ENCODE measurements at places on chromosomes 3 and 15.

DNA sequence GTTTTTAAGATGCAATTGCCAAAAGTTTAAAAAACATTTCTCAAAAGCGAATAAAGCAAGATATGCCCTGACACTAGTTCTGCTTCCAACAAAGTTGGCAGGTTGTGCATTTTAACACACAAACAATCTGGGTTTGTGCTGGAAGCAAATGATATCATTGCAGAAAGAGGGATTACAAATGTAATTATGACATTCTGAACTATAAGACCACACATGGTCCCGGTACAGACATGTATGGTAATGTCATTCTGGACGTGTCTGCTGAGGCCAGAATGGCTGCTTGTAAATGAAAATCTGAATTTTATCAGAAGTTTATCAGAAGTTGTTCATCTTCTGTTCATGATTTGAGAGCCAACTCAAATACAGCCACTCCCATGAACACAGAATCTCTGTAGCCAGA, 10.7 kb downstream of the TMC3 start:
- DNase-seq, result peak; percentile 40

DNA sequence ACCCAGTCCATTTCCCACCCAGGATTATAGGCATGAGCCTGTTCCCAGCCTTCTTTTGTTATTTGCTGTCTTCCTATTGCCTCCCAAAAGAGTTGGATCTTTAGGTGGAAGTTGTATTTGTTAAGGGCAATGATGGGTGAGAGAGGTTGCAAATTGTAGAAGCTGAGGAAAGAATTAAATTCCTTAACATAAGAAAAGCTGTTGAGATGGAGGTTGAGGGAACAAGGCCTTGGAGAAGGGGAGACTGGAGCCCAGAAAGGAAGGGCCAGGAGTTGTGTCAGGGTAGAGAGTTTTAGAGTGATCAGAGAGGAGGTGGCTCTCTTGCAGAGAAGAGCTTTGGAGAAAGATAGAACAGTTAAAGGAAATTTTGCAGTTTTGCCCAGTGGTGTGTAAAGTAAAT, 46.8 kb downstream of the PLS1 start:
- DNase-seq, result no peak

DNA sequence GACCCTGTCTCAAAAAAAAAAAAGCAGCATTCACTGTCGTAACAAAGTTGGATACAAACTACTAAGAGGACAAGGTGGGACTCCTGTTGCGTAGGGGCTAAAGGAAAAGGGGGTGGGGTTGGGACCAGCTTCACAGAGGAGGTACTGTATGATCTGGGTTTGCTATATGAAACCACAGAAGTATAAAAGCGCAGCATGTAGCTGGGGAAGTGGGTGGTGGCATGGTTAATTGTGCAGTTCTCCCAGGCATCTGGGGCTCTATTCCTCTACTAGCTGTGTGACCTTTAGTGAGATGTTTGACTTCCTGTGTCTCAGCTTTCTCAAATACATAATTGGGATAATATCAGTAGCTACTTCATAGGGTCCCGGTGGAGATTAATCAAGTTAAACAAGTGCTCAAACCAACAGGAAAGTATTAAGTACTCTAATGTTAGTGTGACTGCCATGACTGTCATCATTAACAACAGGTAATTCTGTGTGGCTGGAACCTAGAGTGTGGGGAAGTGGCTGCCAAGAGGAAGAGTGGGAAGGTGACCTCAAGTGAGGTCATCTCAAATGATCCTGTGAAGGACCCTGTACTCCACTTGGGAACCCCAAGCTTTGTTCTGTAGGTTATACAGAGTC, 11.5 kb downstream of the PARP16 start:
- DNase-seq, result no peak

- DNase-seq, result peak; percentile 54
These were observed 151.3 kb downstream of the NR1I2 start for GRCh38 chr3:119933207-119933606.

DNA sequence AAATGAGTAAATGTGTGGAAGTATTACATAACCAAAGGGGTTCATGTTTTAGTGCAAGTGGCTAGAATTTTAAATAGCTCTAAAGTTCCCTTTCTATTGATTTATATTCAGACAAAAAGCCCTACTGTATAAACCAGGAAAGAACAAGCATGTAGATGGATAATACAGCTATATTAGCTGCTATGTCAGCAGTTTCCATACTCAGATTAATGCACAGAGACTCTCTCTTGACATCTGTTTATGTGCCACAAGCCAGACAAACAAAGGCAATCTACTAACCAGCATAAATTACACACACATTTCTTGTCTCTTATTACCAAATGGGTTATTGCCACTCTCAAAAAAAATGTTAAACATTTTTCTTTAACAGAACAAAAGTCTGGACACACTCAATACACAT, 760.1 kb upstream of the NECTIN3 start:
- DNase-seq, result no peak

DNA sequence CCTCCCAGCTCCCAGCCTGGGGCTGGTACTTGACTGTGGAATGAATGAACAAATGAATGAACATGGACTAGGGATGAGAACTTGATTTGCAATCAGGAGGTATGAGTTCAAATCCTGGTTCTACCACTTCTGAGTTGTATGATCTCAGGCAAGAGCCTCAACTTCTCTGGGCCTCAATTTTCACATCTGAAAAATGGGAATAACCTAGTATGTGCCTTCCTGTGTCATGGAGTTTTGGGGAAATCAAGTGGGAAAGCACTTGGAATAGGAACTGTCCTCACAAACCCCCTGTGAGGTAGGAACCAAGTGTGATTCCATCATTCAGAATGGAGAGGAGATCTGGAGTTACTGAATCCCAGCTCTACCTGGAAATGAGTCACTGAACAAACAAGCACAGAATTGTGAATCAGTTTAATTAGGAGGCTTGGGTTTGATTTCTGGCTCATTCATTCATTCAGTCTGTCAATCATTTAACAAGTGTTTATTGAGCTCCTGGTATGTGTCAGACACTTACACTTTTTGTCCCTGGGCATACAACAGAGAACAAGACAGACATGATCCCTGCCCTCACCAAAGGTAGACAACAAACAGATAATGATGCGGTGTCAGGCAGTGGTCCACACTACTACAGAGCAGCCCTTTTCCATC, 29.7 kb downstream of the DNASE1L3 start:
- DNase-seq, result no peak

GRCh38 chr15:45355860-45356259, 22.5 kb downstream of the GATM start:
- no peak for DNase-seq

- no peak for DNase-seq
These were observed 11.7 kb upstream of the MUSTN1 start for GRCh38 chr3:52846432-52846965.

DNA sequence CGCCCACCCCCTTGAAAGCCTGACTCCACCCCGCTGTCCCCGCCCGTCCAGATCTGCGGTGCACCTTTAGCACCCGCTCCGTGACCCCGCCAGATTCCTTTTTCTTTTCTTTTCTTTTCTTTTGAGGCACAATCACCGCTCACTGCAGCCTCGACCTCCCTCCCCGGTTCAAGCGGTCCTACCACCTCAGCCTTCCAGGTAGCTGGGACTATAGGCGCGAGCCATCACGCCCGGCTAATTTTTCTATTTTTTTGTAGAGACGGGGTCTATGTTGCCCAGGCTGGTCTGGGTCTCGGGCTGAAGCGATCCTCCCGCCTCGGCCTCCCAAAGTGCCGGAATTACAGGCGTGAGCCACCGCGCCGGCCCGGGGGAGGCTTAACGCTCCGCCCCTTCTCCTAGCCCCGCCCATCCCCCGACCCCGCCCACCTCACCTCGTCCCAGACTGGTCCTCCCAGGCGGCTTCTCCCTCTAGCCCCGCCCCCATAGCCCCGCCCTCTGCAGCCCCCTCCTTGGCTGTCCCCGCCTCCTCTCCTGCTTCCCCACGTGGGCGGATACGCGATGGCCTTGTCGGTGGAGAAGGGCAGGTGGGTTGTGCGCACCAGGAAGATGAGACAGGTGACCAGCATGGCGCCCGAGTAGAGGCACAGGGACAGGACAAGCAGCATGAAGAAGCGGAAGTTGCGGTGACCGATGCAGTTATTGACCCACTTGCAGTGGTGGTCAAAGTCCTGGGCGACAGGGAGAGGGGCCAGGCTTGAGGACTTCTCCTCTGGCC, 3.2 kb downstream of the ZDHHC19 start:
- DNase-seq, result no peak

DNA sequence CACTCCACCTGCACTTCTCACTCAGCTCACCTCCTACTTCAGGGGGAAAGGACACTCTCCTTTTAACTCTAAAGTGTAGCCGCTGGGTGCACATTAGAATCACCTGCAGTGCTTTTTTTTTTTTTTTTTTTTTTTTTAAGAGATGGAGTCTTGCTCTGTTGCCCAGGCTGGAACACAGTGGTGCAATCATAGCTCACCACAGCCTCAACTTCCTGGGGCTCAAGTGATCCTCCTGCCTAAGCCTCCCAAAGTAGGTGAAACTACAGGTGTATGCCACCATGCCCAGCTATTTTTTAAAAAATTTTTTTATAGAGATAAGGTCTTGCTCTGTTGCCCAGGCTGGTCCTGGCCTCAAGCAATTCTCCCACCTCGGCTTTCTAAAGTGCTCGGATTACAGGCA, 20.8 kb downstream of the GRAMD2A start:
- DNase-seq, result no peak

- DNase-seq, result peak; percentile 16
These were observed 1.3 kb upstream of the LRRC58 start for GRCh38 chr3:120350401-120350941.

DNA sequence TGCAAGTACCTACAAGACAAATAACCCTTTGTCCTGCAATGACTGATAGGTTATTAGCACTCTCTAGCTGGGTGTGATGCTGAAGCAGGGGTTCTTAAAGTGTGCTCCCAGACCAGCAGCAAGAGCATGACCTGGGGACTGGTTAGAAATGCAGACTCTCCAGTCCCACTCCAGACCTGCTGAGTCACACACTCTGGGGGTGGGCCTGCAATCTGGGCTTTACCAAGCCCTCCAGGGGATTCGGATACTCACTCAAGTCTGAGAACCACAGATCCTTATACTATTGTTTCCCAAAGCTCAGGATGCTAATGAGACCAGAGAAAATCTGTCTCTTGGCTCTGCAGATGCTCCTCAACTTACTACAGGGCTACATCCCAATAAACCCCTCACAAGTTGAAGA, 142.1 kb upstream of the RAD18 start:
- DNase-seq, result no peak

GRCh38 chr3:78986416-78987101, 781.2 kb downstream of the ROBO1 start:
- no peak for DNase-seq

- no peak for DNase-seq
These were observed 64.1 kb downstream of the CADPS start for GRCh38 chr3:62811119-62811518.

DNA sequence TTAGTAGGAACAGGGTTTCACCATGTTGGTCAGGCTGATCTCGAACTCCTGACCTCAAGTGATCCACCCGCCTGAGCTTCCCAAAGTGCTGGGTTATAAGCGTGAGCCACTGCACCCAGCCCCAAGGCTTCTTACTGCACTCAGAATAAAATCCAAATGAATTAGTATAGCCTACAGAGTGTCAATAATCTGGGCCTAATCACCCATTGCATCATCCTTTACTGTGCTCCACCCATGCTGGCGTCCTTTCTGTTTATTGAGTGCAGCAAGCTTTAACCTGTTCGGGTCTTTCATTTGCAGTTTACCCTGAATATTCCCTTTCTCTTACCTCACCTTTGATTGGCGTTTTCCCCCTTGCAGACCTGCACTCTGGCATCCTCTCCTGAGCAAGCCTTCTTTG, 77.7 kb downstream of the CEP63 start:
- DNase-seq, result no peak

DNA sequence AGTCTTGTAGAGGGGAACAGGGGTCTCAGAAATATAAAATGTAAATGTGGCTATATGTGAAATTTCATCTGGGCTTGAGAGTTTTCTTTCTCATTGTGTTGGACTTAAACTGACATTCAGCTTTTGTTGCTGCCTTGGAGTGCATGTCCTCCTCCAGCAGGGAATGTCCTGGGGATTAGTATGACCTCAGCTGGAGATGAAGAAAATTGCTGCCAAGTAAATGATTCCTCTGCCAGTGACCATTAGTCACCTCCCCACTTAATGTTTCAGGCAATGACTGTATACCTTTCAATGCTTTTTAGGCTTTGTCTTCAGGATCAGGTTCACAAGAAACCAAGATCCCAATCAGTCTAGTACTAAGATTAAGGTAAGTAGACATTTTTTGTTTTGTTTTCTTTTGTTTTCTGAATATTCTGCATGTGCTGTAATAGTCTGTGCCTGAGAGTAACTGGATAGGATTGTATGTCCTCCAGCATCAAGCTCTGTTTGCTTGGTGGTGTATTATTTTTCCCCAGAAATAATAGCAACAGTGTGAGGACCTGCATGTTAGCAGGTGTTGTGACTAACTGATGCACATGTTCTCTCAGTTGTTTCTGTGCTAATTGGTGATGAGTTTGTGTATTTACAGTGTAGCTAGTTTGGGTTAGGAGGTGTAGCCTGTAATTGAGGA, 18.1 kb upstream of the SLC22A13 start:
- peak; percentile 62 for DNase-seq

GRCh38 chr3:81989758-81990157, 228.3 kb upstream of the GBE1 start:
- DNase-seq, result peak; percentile 60

- no peak for DNase-seq
These were observed 451.5 kb downstream of the FGF12 start for GRCh38 chr3:192275741-192276355.

DNA sequence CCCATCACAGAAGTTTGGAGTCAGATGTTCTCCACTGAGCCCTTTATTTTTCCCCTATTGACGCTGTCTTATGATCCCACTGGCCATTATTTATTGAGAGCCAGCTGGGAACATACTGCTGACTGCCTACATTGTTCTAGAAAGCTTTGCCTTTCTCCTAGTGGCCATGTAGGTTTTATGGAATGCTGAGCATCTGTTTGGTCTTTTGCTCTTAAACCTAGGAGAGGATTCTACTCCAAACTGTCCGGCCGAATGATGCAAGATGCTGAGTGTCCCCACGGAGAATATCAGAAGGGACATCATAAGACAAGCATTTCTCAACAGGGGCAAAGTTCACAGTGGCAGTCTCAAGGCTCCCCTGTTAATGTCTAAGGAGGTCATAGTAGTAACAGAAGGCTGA, 171.4 kb downstream of the ARRDC4 start:
- DNase-seq, result no peak

DNA sequence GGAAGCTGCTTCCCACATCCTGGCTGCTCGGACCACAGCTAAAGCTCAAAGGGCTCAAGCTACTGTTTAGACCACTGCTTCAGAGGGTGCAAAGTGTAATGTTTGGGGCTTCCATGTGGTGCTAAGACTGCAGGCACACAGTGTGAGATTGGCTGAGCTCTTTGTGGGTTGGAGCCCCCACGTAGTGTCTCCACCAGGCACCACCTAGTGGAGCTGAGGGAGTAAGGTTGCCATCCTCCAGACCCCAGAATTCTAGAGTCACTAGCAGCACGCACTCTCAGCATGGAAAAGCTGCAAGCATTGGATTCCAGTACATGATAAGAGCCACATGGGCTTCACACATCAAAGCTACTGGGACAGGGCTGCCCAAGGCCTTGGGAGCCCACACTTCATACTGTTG, 9.3 kb downstream of the MKRN3 start:
- DNase-seq, result no peak

DNA sequence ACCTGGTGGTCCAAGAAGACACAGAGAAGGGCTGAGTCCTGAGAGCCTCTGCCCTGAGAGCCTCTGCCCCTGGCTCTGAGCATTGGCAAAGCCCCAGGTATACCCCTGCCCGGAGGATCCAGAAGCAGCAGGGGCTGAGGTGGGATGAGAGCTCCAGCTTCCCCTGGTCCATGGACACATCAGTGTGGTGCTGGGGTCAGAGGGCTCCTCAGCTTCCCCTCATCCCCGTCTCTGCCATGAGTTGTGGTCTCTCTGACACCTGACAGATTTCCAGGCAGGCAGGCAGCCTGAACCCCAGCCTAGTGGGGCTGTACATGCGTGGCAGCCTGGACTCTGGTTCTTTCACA, 3.5 kb upstream of the KLF15 start:
- no peak for DNase-seq
